ENCODE measurements at places on chromosomes 13 and 19.

DNA sequence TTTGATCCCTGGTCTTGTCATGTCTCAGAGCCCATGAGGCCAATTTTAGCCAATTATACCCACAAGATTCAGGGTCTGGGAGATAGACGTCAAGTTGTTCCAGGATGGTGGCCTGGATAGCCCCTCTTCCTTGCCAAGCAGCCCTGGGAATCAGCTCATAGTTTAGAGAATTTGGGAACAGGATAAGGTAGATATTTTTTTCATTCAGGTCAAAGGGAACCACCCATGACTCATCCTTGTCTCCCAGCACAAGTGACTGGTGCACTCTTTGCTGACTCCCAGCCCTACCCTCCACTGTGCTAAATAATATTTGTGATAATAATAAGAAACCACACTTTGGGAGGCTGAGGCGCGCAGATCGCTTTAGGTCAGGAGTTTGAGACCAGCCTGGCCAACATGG lies 17.1 kb upstream of the S1PR4 start:
- no peaks in the 10 kb centered on the region for H3K27me3 ChIP-seq
- H3K36me3 ChIP-seq, result no peaks in the 10 kb centered on the region
- H3K4me1 ChIP-seq, result no peaks in the 10 kb centered on the region
- DNase-seq, result no peak

GRCh38 chr19:49592486-49593232 lies 1.7 kb downstream of the PRR12 start:
- DNase-seq, result no peak
- H3K27me3 ChIP-seq, result no peaks in the 10 kb centered on the region
- no peaks in the 10 kb centered on the region for H3K4me1 ChIP-seq
- peaks cover 10% of the 10 kb centered on the region for H3K36me3 ChIP-seq
- no peak overlapping the region for H3K27ac ChIP-seq

GRCh38 chr13:90883592-90883991 lies 463.9 kb upstream of the MIR17HG start:
- no peaks in the 10 kb centered on the region for H3K36me3 ChIP-seq
- no peaks in the 10 kb centered on the region for H3K4me1 ChIP-seq
- no peaks in the 10 kb centered on the region for H3K27me3 ChIP-seq
- no peak for DNase-seq
- no peak overlapping the region for H3K4me3 ChIP-seq

DNA sequence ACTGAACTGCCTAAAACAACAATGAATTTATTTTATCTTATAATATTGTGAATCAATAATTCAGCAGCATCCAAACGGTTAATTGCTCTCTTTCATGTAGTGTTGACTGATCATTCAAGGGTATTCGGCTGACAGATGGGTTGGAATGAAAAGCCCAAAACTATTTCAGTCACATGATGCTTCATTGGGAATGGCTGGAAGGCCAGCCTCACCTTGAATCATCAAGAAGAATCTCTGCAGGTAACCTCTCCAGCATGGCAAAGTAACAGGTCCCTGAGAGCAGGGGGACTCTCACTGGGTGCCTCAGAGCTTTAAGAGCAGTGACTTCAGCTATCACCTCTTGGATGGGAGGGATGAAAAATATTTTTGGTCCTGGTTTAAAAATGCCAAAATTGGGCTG lies 1395.7 kb downstream of the OLFM4 start:
- H3K4me3 ChIP-seq, result no peak overlapping the region
- no peak for DNase-seq
- no peaks in the 10 kb centered on the region for H3K27me3 ChIP-seq
- no peaks in the 10 kb centered on the region for H3K4me1 ChIP-seq

DNA sequence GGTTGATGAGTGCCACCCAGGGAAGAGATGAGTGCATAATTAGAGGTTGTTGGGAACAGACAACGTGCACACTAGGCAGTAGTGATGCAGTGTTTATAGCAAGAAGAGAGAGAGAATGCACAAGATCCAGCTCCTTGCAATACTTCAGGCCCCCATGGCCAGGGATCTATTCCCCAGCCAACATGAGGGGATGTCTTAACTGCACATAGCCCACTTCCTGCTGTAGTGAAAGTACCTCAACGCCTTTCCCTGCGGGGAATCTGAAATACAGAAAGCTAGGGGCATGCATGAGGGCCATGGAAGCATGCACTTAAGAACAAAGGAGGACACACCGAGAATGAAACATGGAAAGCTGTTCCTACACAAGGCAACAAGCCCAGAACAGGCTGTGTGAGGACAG lies 636.7 kb upstream of the GPC6 start:
- H3K4me1 ChIP-seq, result no peaks in the 10 kb centered on the region
- no peaks in the 10 kb centered on the region for H3K36me3 ChIP-seq
- H3K27me3 ChIP-seq, result no peaks in the 10 kb centered on the region
- no peak overlapping the region for H3K4me3 ChIP-seq
- DNase-seq, result no peak

DNA sequence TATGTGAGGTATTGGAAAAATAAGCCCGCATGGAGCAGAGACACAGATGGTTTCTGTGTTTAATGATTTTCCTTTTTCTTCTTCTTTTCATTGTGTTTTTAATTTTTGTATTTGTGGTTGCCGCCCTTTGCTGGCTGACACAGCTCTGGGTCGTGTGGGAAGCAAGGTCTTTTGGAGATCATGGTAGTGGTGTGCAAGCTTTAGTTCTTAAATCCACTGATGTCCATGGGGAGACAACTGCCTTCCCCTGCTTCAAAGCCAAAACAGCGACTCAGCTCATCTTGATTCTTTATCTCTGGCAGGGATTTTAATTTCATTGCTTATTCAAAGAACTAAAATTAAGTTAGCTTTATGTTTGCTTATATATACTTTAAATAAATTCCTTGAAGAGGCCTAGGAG lies 711.3 kb upstream of the SGCG start:
- no peaks in the 10 kb centered on the region for H3K4me1 ChIP-seq
- no peaks in the 10 kb centered on the region for H3K36me3 ChIP-seq
- no peak overlapping the region for H3K4me3 ChIP-seq
- no peaks in the 10 kb centered on the region for H3K27me3 ChIP-seq
- DNase-seq, result no peak

DNA sequence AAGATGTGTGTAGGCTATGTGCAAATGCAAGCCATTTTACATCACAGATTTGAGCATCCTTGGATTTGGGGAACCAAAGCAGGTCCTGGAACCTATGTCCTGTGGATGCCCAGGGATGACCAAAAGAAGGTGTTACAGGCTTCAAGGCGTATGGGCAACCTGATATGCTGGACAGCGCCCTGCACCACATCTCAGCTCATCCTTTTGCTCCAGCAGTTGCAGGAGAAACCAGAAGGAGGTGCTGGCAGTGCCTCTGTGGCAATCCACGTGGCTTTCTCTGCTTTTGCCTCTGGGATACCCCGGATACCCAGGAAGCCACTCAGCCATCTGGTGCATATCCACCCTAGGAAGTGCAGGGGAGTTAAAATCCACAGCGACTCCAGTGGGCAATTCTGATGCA lies 110.3 kb upstream of the VSTM2B start:
- H3K4me1 ChIP-seq, result no peaks in the 10 kb centered on the region
- H3K27ac ChIP-seq, result no peak overlapping the region
- no peak overlapping the region for H3K4me3 ChIP-seq
- H3K27me3 ChIP-seq, result no peaks in the 10 kb centered on the region
- no peaks in the 10 kb centered on the region for H3K36me3 ChIP-seq

GRCh38 chr13:36673838-36674326 lies at the start of gene SERTM1:
SERTM1 (plus strand) TSS chr13:36674020; CDS start chr13:36695079, 21,059 bp downstream.
- no peaks in the 10 kb centered on the region for H3K4me1 ChIP-seq
- H3K4me3 ChIP-seq, result no peak within 1 kb of the TSS
- peak; percentile 49 for DNase-seq
- H3K27me3 ChIP-seq, result no peaks in the 10 kb centered on the region
- no peaks in the 10 kb centered on the region for H3K36me3 ChIP-seq

- no peak overlapping the region for H3K4me3 ChIP-seq
- H3K27ac ChIP-seq, result peak overlapping the region; percentile 27
- H3K27me3 ChIP-seq, result no peaks in the 10 kb centered on the region
- DNase-seq, result no peak
These were observed 3.8 kb downstream of the ELAVL1 start for GRCh38 chr19:8001651-8001994.

DNA sequence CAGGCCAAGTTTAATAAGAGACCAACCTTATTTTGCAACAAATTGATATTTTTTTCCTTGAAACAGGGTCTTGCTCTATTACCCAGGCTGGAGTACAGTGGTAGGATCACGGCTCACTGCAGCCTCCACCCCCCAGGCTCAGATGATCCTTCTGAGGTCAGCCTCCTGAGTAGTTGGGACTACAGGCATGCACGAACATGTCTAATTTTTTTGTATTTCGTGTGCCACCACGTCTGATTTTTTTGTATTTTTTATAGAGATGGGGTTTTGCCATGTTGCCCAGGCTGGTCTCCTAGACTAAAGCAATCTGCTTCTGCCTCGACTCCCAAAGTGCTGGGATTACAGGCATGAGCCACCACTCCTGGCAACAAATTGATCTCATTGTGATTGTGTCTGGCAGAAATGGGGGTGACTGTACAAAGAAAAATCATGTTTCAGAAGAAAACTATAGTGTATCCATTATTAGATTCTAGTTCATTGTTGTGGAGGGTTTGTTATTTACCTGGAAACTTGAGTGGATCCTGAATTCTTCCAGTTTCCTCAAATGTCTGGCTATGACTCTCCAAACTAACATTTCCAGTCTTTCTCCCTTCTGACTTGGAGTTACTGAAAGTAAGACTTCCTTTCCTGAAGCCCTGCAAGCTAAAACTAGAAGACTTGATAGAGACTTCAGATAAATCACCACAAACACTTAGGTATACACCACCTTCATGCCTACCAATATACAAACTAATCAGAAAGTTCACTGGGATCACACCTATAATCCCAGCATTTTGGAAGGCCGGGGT lies 17.3 kb upstream of the AKT2 start:
- no peak overlapping the region for H3K4me3 ChIP-seq
- DNase-seq, result no peak
- H3K4me1 ChIP-seq, result no peaks in the 10 kb centered on the region

DNA sequence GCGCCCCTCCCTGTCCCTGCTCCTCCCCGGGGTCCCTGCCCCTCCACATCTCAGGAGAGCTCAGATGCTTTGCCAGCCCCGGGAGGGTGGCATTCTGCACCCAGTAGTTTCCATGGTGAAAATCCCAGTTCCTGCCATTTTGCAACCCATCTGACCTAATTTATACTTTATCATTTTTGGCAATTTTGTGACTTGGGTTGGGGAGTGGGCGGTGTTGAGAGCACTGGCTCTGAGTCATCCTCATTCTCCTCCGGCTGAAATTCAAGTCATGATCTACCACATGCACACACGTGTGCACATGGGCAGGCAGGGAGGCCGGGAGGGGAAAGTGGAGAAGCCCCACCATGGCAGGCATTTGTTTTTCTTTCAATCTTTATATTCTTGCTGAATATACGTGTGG lies 208.6 kb downstream of the URI1 start:
- H3K36me3 ChIP-seq, result no peaks in the 10 kb centered on the region
- H3K4me1 ChIP-seq, result no peaks in the 10 kb centered on the region
- peak; percentile 14 for DNase-seq

GRCh38 chr19:12996406-12997094 lies 1.3 kb downstream of the NFIX start:
- peak overlapping the region; percentile 68 for H3K27ac ChIP-seq
- no peaks in the 10 kb centered on the region for H3K36me3 ChIP-seq
- DNase-seq, result peak; percentile 48
- peak overlapping the region; percentile 66 for H3K4me3 ChIP-seq
- peaks cover 5% of the 10 kb centered on the region for H3K4me1 ChIP-seq
- H3K27me3 ChIP-seq, result no peaks in the 10 kb centered on the region

DNA sequence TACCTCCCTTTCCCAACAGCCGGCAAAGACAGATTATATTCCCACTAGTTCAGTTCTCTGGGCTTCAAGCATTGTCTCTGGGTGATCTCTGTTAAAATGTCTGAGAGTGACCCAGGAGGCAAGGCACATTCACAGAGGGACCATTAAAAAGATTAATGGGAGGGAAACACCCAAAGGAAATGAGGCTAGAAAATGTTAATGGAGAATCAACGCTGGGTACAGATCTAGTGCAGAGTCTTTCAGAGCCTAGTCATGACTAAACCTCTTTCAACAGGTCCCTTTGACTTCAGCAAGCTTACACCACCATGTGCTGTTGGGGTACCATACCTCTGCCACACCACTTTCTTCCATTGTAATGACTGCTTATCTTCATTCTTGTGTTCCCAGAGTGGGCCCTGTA lies 358.6 kb downstream of the DCT start:
- no peaks in the 10 kb centered on the region for H3K36me3 ChIP-seq
- DNase-seq, result no peak
- H3K4me3 ChIP-seq, result no peak overlapping the region
- peaks cover 5% of the 10 kb centered on the region for H3K4me1 ChIP-seq

GRCh38 chr19:28556371-28556770 lies 656.6 kb downstream of the UQCRFS1 start:
- no peak overlapping the region for H3K27ac ChIP-seq
- DNase-seq, result no peak
- H3K36me3 ChIP-seq, result no peaks in the 10 kb centered on the region
- no peaks in the 10 kb centered on the region for H3K27me3 ChIP-seq

DNA sequence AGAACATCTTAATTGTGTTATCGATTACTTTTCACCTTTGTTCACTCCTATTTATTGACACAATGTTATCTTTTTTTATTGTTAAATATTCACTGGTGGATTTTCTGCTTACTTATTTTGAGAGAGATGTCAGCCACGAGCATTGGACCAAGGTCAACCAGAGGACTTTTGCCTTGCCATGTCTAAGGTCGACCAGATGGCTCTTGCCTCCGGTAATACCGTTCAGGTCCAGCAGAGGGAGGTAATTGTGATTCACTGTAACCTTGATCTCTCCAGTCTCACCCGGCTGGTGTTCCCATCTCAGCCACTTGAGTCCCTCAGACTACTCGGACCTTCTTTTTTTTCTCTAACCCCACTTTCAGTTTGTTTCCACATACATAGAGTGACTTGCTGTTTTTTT lies 1438.1 kb downstream of the UQCRFS1 start:
- H3K4me1 ChIP-seq, result no peaks in the 10 kb centered on the region
- H3K4me3 ChIP-seq, result no peak overlapping the region
- no peaks in the 10 kb centered on the region for H3K27me3 ChIP-seq
- H3K27ac ChIP-seq, result no peak overlapping the region
- H3K36me3 ChIP-seq, result no peaks in the 10 kb centered on the region
- DNase-seq, result no peak
